ENCODE measurements at places on chromosomes 3 and 15.

GRCh38 chr3:23055733-23056376 is 147.3 kb upstream of the UBE2E2 start:
- DNase-seq = no peak

DNA sequence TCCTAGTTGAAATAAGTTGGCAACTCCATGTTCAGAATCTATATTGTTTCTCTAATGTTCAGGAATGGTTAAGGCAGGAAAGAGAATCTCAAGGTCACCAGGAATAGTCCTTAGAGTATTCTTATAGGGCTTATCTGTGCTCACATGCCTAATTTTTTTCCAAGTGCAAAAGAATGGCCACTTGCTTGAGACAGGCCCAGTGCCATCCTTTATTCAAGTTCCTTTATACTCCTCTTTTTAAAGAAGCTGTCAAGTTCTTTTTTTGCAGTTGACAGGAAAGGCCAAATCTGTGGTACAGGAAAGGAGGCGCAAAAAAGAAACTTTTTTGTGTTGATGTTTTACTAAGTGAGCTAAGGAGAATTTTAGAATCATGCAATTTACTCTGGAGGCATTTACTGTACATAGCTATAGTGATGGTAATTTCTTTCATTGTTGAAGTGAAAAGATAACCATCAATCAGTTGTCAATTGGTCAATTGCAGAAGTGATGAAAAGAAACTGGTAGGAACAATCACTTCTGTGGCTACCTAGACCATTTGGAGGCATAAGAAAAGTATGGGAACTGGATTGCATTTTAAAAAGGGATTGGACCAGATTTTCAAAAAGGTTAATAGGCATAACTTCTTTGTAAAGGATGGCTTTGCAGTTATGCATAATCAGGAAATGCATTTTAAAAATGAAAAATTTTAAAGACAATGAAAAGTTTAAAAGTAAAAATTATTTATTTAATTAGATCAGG is 102.5 kb upstream of the SOX2 start:
- no peak for DNase-seq

GRCh38 chr3:59116233-59116537 is 66.4 kb upstream of the CFAP20DC start:
- no peak for DNase-seq

DNA sequence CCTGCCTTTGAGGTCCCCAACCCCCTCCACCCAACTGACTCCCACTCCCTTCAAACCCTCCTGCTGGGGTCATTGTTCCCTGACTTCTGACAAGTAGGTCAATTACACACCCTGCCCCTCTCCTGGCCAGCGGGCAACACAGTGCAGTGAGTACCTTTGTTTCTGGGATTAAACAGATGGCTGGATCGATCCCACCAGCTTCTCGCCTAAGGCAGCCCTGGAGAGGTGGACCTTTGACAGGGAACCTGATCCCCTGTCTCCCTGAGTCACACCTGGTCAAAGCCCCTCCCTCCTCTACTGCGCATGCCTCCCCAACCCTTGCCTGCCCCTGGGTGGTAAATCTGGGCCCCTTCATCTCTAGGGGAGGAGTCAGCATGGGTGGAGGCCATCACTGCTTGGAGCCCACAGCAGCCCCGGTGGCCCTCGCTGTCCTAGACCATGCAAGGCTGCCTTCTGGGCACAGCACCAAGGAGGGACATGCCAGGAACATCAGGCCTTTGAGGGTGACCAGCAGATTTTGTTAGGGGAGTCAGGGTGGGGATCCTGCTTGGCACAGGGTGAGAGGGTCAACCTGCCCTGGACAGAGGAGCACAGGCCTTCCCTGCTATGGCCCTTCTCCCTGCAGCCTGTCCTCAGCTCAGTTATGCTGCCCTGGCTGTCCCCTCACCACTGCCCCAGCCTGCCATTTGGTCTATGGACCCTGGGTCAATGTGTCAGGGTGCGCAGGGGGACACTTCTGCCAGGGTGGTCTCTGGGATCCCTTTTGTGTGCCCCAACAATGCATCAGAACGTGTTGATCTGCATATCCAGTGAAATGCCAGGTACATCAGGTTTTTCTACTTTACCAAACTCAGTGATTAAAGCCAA is 9.8 kb upstream of the PRR23E start:
- DNase-seq = no peak

DNA sequence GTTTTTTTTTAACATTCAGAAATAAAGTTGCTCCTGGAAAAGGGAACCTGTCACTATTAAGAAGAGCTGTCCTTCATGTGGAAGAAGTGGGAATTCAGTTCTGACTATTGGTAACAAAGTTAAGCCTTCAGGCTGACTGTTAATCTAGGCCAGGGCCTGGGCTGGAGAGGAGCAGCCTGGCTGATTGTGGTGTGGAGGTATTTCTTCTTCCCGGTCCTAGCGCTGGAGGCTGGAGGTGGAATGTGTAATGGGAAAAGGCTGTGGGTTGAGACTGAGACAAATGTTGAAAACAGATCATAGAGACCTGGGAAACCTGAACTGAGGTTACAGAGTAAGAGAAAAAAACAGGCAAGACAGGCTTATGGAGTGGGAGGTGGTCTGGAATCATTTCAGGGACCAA is 23.8 kb upstream of the SH3BP5 start:
- DNase-seq = no peak

GRCh38 chr3:14428087-14429033 is 26.0 kb downstream of the SLC6A6 start:
- DNase-seq = no peak

- DNase-seq = no peak
Observed at GRCh38 chr3:173750095-173750494, 352.6 kb downstream of the NLGN1 start.

DNA sequence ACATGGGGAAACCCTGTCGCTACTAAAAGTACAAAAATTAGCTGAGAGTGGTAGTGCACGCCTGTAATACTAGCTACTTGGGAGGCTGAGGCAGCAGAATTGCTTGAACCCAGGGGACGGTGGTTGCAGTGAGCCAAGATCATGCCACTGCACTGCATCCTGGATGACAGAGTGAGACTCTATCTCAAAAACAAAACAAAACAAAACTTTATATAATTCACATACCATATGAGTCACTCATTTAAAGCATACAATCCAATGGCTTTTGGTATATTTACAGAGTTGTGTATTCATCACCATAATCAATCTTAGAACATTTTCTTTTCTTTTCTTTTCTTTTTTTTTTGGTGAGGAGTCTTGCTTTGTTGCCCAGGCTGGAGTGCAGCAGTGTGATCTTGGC is 8.7 kb downstream of the PXK start:
- DNase-seq = no peak

GRCh38 chr3:11720304-11720898 is 76.7 kb upstream of the VGLL4 start:
- DNase-seq = peak; percentile 65

GRCh38 chr15:41928637-41929620 is 35.1 kb upstream of the SPTBN5 start:
- peak; percentile 41 for DNase-seq

GRCh38 chr15:70284438-70285214 is 186.9 kb upstream of the TLE3 start:
- peak; percentile 54 for DNase-seq

All from inflammatory macrophage treated with lipopolysaccharide for 1 hour (primary cell).